ENCODE measurements at places on chromosomes 12 and 14.
A peak's percentile ranks its signal among the peaks of the same experiment; 100 is the strongest.

DNA sequence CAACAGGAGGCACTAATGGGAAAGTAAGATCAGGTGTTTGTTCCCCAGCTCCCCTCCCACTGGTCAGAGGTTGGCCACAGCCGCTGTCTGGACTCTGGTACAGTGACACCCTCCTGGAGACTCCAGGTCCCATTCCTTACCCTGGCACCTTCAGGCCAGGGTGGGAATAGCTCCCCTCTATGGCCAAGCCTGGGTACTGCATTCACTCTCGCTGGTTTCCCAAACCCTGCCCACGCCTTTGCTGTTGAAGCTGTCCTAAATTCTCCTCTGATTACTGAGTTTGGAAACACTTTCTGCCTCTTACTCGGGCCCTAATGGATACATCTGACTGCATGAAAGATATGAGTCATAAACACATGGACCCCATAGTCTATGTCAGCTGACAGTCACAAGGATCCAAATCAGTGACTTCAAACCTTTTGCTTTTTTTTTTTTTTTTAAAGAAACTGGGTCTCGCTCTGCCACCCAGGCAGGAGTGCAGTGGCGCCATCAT is 17.9 kb downstream of the HRK start:
- DNase-seq: peak; percentile 63

DNA sequence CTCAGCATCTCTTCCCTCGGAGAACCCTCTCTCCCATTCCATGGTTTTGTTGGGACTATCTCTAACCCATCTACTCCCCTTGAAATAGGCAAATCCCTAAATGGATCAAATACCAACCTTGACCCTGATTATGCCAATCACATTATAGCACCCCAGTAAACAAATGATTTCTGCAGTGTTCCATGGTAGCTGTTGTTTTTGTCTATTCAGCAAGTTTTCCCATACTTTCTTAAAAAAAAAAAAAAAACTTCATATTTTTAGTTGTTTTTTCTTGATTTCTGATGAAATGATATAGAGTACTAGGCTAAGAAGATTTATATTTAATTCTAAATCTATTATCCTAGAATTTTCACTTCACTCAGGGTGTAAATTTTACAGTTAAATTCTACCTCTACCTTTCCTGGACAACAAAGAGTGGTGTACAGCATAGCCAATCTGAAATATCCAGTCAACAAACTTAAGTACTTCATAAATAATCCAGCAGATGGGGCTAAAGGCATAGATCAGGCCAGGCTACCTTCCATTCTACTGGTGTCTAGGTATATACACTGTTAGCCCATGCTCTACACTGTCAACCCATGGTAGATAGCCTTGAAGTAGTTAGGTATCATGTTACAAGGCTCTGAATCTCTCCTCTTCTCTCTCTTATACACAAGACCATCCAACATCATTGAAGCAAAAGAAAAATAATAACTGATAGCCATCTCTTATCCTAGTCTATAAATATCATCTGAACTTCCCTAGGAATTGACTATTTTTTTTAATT is 82.2 kb downstream of the PLEKHG7 start:
- peak; percentile 29 for DNase-seq

GRCh38 chr14:91307046-91307445 is 62.5 kb upstream of the GPR68 start:
- no peak for DNase-seq

- DNase-seq: peak; percentile 100
These were observed 139.3 kb downstream of the SSPN start for GRCh38 chr12:26334621-26335124.

- no peak for DNase-seq
These were observed 200.6 kb upstream of the NOS1 start for GRCh38 chr12:117561990-117562389.

GRCh38 chr12:77606348-77606747 is 224.3 kb upstream of the NAV3 start:
- DNase-seq: no peak

- DNase-seq: no peak
These were observed 132.4 kb downstream of the GPR65 start for GRCh38 chr14:88137327-88137726.

Data from inflammatory macrophage treated with lipopolysaccharide for 1 hour (primary cell).